ENCODE measurements at places on chromosomes 7 and 10. TPM values are rescaled to one million over a fixed set of nuclear protein-coding genes. Genes with fewer than 3 reads are reported as not detected.
A peak's percentile ranks its signal among the peaks of the same experiment; 100 is the strongest.

- DNase-seq: no peak
These were observed 38.1 kb downstream of the CTTNBP2 start for GRCh38 chr7:117835016-117835664.

Gene CRTAC1
- polyA plus RNA-seq: not detected

- DNase-seq: no peak
These were observed 13.7 kb upstream of the DLX6 start for GRCh38 chr7:96991546-96992191.

DNA sequence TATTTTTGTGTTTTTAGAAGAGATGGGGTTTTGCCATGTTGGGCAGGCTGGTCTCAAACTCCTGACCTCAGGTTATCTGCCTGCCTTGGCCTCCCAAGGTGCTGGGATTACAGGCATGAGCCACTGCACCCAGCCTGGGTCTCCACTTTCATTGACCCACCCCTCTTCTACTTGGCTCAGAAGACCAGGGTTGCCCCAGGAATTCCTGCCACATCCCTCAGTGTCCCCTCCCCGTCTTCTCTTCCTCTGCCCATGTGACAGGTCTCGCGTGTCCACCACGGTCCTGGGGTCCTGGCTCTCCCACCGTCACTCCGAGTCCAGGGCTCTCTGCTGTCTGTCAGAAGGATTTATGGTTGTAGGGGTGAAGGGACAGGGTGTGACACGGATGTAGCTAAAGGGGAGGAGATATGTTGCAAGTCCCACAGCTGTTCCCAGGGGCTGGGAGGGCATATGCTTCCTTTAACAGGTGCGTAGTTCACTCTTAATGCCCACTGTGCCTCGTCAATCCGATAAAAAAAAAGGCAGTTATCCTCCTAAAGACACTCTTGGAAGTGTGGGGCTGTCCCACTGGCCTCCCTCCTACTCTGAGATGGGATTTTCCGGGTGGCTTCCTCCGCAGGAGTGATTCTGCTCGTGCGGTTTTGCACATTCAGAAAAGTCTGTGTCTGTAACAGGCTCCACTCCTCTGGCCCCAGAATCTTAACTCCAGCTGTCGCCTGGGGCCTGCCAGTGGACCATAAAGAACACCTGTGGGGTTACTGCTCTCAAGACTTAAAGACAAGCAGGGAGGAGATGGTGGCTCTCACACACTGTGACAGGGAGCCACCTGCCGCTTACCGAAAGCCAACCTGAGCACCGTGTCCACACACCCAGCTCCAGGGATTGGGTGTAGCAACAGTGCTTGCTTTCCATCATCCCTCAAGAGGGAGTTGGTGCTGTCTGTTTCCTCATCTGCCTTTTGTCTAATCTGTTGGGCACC lies 36.7 kb upstream of the SHH start:
- no peak for DNase-seq

GRCh38 chr10:98486421-98486820 lies 39.7 kb upstream of the HPS1 start:
- DNase-seq: no peak

DNA sequence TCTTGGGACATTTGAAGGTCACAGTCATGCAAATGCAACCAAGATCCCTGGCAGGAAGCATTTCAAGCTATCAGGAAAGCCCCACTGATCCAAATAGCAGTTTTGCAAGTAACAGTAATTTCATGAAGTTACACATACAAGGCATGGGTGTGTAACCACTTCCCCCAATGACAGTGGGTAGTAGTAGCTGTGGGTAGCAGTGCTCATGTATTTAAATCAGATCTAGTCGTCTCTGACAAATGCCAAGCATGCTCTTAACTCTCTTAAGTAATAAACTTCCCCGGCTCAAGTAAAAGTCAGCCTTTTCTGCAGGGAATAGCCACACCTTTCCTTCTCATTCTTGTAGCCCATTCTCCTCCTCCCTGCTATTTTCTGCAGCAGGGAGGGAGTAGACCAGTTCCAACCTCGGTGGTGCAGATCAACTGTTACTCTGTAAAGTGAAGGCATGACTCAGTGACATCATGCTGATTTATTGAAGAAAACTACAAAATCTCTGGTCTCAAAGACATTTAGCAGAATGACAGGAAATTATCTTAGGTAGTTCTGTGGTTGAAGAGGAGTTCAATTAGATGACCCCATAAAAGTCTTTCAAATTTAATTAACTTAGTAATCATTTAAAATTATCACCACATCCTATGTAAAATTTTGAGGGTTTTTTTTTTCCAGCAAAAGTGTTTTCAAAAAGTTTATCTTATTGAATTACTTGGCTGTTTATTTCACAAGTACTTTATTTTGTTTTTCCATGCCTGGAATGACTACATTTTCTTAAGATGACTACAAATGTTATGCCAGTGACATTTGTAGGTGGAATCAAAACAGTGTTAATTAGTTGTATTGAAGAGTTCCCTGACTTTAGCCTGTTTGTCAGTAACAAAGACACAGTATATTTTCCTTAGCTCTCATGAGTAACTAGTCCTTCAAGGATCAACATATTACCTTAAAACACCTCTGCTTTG lies 568.3 kb downstream of the INHBA start:
- no peak for DNase-seq

Gene EXOC4
- 14.1 TPM for polyA plus RNA-seq

DNA sequence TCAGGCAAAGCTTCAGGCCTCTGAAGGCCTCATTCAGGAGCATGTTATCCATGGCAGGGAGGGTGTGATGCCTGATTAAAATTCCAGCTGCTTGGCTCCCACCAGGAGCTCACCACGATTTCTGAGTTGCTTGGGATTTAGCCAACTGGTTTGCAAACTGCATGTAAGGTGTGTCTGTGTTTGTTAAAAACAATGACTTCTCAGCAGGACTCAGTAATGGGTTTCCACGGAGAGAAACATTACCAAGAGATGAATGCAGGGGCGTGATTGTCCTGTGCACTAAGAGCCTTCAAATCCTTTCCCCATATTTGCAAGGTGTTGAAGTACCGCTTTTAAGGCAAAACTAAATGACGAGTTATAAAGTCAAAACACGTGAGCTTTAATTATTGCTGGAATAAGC lies 88.8 kb upstream of the BTBD16 start:
- DNase-seq: peak; percentile 0

GRCh38 chr10:110398419-110399105 lies 93.8 kb upstream of the SMNDC1 start:
- no peak for DNase-seq

Gene MYL10
- polyA plus RNA-seq: not detected

Gene TRRAP
- polyA plus RNA-seq: 14.3 TPM

Gene FEZF1
- polyA plus RNA-seq: not detected

Gene ANTXRL
- polyA plus RNA-seq: 0.03 TPM

Gene HACD1
- 3.2 TPM for polyA plus RNA-seq

DNA sequence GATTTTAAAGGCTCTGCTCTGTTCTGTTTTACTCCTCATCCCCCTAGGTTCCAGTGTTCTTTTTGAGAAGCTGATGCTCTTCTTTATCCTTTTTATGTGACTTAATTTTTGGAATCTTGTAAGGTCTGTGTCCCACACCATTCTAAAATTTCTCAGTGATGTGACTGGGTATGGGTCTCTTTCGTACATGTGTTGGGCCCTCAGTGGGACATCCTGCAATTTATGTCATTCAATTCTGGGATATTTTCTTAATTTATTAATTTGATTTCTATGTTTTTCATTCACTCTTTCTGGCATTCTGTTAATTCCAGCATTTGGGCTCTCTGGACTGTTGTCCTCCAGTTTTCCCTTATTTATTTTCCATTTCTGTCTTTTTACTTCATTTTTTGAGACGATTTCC lies 19.4 kb downstream of the CCDC126 start:
- no peak for DNase-seq

Gene CDC123
- polyA plus RNA-seq: 47.1 TPM

Gene NKX1-2
- not detected for polyA plus RNA-seq

- no peak for DNase-seq
These were observed 164.6 kb downstream of the LRRN3 start for GRCh38 chr7:111255576-111255975.

Gene SDK1
- 3.2 TPM for polyA plus RNA-seq

- DNase-seq: no peak
These were observed 49.4 kb downstream of the AKR1D1 start for GRCh38 chr7:138125598-138126111.

GRCh38 chr7:8261711-8262695 lies at the start of gene ICA1:
TSS of gene ICA1 (minus strand) at chr7:8262167. CDS start at chr7:8235926, 26,241 bp downstream.
- DNase-seq: peak; percentile 89

GRCh38 chr7:85175217-85175616 lies 11.6 kb downstream of the SEMA3D start:
- no peak for DNase-seq

GRCh38 chr10:11899067-11899876 lies 76.1 kb downstream of the PROSER2 start:
- DNase-seq: peak; percentile 67

GRCh38 chr10:61754587-61755550 lies 92.1 kb downstream of the CABCOCO1 start:
- no peak for DNase-seq

Gene MLXIPL
- 0.09 TPM for polyA plus RNA-seq

- no peak for DNase-seq
These were observed 73.4 kb downstream of the PAPSS2 start for GRCh38 chr10:87733081-87733480.

GRCh38 chr10:21526860-21527597 lies 1.5 kb upstream of the SKIDA1 start:
- peak; percentile 90 for DNase-seq

Gene SUN3
- polyA plus RNA-seq: not detected

- DNase-seq: no peak
These were observed 349.4 kb upstream of the NPSR1 start for GRCh38 chr7:34308595-34308994.
